ENCODE measurements at places on chromosomes 16 and 17.
A peak's percentile ranks its signal among the peaks of the same experiment; 100 is the strongest.

GRCh38 chr17:57419940-57420550 lies 163.7 kb downstream of the MSI2 start:
- DNase-seq: no peak

GRCh38 chr16:84323606-84324005 lies 28.9 kb downstream of the WFDC1 start:
- DNase-seq: no peak

DNA sequence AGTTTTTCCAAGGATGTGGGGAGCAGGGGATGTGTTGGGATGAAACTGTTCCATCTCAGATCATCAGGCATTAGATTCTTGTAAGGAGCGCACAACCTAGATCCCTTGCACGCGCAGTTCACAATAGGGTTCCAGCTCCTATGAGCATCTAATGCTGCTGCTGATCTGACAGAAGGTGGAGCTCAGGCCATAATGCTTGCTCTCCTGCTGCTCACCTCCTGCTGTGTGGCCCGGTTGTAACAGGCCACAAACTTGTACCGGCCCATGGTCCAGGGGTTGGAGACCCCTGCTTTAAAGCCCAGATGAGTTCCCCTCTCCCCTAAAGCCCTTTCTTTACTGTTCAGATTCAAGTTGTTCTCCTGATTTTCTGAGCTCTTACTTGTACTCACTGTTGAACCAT lies 44.8 kb downstream of the RNF135 start:
- no peak for DNase-seq

DNA sequence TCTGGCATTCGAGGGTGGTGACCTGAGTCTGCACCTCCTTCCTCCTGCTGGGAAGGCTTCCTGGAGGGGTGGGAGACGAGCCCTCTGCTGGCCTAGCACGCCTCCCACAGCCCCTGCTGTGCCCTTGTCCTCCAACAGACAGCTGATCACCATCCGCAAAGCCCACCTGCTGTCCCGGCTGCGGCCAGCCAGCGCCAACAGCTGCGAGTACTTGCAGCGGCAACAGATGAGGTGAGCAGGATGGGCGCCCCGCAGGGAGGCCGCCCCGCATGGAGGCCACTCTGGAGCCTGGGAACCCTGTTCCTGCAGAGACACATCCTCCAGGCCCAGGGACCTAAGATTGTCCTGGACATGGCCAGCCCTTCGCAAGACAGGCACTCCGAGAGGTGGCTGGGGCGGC lies 21.6 kb downstream of the UBALD1 start:
- no peak for DNase-seq

GRCh38 chr17:74474043-74474792 lies 7.8 kb downstream of the CD300A start:
- DNase-seq: no peak

DNA sequence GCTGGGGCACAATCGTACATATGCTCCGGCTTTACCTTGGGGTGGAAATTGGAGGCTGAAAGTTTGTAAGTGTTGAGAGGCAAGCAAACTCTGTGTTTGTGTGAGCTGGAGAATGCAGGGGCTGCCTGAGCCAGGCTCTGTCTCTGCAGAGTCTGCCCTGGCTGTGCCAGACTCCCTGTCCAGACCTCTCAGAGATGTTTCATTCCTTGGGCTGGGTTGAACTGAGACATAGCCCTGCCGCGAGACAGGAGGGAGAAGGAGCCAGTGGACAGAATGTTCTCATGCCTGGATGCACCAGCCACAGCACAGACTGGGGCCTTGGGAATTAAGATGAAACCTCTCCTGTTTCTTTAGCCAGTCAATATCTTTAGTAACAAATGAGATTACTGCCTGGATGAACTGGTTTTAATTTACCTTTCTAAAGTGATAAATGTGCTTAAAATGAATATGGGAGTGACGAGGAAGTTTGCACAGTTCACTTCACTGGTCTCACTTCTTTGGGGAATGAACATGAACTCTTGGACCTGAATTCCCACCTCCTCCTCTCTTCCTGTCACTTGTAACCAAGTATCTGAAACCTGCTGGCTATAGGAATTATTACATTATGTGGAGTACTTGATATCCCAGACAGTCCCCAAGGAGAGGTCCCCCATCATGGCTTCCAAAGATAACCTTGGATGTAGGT lies 40.1 kb downstream of the YPEL2 start:
- no peak for DNase-seq

- DNase-seq: no peak
Measured at GRCh38 chr17:66923886-66924285, 40.6 kb upstream of the CACNG4 start.

GRCh38 chr17:18117982-18118975 lies 9.7 kb downstream of the MYO15A start:
- DNase-seq: no peak

DNA sequence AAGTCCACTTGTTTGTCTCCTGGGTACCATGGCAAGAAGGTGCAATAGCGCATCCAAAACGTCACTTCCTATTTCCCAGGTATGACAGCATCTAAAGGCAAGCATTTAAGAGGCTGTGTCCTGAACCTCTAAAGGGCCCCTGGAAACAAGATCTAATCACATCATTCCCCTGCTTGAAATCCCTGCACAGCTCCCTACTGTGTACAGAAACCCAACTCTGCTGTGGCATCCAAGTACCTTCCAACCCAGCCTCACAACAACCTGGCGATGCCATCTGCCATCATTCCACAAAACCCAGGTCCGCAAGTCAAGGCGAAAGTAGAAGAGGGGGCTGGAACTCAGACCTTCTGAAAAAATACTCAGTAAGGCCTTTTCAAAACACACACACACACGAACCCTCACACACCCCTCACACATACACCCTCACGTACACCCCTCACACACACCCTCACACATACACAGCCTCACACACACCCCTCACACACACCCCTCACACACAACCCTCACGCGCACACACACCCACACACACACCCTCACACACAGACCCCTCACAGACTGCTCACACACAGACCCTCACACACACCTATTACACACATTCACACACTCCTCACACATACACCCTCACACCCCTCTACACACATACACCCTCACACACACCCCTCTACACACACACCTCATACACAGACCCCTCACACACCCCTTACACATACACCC lies 24.5 kb downstream of the C17orf67 start:
- DNase-seq: no peak

DNA sequence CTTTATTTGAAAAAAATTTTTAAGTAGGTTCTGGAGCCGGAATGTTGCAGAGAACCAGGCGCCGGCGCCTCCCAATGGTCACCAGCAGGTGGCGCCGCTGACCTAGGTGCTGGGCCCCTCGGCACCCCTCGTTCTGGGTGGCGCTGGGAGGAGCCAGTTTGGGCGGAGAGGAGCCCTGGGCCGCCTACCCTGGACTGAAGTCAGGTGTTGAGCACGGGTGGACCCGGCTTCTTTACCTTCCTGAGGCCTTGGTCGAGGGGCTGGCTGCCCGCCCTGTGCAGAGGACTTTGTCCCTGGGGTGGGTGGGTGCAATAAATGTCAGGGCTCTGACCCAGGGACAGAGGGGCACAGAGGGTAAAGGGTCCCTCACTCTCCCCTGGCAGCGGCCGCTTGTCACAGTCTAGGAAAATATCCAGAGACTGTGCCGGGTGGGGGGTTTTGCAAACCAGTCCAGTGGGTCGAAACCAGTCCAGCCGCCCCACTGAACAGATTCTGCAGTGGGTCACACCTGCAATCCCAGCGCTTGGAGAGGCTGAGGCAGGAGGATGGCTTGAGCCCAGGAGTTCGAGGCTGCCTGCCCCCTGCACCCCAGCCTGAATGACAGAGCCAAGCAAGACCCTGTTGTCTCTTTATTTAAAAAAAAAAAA lies 30.1 kb upstream of the TNFRSF13B start:
- DNase-seq: peak; percentile 41

DNA sequence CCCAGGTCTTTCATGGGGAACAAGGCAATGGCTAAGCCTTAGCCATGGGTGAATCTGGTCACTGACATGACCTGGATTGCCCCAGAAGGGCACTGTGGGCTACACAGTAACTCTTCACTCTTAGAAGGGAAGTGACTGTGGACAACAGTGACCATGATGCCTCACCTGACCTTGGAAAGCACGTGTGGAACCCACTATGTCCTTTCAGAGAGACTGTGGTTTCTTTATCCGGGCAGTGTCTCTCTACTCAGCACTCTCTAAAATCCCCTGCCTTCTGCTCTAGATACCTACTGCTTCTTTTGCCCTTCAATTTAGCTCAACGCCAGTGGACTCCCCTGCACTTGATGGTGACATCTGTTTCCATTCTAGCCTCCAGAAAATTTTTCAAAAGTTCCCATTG lies 66.1 kb upstream of the ANKFN1 start:
- DNase-seq: no peak

DNA sequence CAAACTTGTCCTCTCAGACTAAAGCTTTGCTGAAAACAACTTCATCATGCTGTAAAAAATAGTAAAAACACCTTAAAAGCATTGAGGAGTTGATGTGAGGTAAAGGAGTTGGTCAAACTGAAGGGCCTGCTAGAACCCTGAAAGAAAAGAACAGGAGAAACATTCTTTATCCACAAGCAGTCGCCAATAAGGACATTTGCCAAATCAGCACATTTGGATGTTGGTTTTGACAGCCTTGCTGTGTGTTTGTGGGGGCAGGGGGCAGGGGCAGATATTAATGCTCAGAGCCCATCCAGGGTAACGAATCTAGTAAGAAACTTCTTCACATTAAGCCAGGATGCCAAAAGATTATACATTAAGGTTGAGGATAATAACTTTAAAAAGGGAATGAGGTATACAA lies 399.9 kb upstream of the ZFHX3 start:
- DNase-seq: no peak

DNA sequence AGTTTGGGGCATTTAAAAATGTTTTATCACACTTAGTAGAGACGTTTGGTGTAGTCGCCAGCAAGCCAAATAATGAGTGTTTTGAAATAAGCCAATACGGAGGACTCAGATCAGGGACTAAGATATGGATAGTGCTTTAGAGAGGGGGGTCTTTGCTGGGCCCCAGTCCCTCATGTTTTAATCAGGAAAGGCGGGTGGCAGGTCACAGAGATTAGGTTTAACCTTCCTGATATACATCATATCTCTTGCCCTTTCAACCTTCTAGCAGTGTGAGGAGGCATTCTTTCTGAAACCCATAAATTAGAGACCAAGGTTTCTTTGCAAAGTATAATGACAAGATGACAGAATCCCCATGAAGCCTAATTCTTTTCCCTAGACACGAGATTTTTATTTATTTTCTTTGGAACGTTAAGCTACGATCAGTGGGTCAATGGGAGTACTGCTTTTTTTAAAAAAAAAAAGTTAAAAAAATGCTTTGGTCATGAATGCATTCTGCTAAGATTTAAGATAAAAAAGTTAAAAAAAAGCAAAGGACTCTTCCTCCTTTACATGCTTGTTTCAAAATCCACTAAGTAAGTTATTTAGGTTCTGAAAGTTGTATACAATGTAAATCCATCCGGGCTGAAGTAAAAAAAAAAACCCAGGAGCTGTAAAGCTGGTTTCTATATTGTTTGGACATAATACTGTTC lies 572.1 kb upstream of the SALL1 start:
- no peak for DNase-seq

DNA sequence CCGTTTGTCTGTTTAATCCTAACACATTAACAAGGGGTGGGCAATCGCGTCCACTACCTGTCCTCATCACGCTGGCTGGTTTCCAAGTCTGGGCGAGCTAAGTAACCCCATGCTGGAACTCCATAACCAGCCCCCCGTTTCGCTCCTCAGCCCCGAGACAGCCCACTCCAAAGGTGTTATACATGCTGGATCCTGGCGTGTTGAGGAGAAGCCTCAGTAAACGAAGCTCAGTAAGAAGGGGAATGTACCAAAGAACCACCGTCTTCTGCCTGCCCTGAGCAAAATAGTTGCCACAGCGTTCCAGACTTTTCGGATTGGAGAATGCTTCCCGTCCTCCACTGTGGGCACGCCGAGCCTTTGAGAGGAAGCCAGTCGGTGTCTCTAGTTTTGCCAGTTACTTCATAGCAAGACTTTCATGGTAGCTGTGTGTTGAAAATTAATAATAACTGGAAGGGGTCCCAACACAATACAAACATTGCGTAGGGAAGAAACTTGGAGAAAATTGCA lies 16.1 kb upstream of the C17orf78 start:
- DNase-seq: no peak

DNA sequence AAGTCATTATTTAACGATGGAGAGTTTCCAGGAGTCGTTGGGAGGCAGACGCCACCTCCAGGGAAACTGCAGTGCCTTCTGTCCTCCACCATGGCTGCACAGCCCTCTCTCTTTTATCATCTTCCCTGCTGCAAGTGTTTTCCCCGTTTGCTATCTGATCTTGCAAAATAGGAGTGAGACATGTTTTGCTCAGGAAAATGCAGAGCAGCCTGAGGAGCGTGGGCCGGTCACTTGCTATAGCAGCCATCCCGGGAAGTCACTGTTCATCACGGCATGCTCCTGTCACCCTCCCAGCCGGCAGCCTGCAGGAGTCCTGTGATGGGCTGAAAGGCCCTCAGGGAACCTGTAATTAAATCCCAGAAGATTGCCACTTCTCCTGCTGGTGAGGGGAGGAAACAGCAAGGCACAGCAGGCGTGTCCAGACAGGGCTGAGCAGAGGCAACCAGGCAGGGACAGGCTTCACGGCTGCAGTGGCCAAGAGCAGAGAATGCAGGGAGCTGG lies 143.1 kb downstream of the GSG1L start:
- no peak for DNase-seq

DNA sequence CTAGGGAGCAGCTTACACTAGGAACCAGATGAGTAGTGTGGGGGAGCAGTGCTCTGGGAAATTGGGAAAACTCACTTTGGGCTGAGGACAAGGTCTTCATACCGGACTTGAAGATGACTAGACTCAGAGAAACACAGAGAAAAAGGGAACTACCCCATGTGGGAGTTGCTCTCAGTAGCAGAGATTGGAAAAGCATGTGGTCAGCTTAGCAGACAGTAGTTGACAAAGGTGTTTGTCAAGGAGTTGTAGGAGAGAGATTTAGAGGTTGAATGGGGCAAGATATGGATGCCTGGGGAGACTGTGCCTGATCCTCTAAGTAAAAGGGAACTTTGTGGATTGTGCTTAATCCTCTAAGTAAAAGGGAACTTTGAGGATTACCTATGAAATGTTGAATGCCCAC lies 194.5 kb upstream of the COX10 start:
- no peak for DNase-seq
